NCI-H1048 (cell line): ENCODE measurements at places on chromosomes 5 and 9.

- DNase-seq = no peak
Measured at GRCh38 chr5:64838376-64838775, 69.6 kb downstream of the CWC27 start.

GRCh38 chr9:99400184-99400731, 178.2 kb downstream of the SEC61B start:
- DNase-seq = no peak

DNA sequence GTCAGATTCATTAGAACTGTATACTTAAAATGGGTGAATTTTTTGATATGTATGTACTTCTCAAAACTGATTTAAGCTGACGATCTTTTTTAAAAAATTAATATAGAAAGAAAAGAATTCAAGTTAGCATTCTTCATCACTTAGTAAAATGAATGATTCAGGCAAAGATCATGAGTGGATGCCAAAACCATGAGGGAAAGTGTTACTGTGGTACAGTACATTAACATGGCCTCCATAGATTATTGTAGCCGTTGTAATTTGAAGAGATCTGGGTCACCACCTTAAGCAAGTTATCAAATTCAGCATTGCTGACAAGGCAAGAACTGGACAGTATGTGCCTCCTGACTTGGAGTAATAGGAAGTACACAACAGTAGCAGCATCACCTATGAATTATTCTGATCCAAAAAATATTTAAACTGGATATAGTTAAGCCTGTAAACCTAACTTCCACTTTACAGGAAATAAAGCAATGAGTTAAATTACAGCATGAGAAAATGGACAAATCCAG, 29.7 kb downstream of the C9orf85 start:
- no peak for DNase-seq

DNA sequence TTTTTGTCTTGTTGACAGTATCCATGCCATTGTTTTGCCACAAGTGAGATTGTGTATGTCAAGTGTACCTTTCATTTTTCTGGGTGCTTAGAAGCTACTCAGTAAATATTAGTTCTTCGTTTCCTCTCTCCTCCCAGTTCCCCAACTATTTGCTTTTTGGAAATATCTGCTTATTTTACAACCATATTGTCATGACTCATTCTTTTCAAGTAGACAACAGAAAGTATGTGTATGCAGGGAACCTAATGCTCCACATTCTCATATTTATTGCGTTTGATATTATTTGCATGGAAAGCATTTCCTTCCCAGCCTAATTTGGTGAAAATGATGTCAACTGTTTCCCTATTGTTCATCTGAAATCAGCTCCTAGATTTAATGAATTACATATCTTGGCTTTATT, 483.7 kb upstream of the RIOK2 start:
- DNase-seq = no peak

DNA sequence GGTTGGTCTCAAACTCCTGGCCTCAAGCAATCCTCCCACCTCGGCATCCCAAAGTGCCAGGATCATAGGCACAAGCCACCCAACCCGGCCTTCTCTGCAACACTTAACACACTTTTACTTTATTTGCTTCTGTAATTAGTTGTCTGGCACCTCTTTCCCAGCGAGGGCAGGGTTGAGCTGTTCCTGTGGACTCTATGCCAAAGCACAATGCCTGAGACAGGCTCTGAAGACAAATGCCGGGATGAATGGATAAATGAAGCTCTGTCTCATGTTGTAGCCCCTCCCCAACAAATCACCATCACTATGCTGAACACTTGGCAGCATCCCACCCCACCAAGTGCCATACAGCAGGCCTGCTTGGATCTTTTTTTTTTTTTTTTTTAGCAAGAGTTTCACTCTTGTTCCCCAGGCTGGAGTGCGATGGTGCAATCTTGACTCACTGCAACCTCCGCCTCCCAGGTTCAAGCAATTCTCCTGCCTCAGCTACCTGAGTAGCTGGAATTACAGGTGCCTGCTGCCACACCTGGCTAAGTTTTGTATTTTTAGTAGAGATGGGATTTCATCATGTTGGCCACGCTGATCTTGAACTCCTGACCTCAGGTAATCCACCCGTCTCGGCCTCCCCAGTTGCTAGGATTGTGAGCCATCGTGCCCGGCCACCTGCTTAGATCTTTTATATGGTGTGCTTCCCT, 21.3 kb downstream of the GPX3 start:
- no peak for DNase-seq

DNA sequence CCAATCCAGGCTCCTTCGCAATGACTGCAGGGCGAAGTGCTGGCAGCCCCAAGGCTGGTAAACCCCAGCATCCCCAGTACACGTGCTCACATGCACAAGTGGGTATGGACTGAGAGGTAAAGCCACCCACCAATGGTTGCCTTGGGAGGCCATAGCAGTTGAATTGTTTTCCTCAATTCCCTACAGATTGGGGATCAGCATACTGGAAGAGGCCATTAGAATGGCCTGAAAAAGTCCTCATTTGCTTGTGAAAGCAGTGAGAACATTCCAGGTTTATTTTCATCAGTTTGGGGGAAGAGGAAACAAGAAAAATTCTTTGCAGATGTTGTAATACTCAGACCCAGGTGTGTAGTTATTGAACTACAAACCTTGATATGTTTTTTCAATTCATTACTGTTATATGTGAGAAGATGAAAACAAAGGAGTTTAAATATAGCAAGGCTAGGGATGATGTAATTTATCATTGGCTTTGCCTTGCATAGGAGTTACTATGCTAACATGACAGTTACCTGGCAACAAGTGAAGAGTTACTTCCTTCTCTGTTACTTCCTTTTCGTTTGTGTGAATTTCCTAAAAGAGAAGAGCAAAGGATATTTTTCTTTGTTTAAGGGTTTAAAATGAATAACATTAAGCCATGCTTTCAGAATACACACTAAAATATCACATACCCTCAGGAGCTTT, 36.4 kb downstream of the MTMR12 start:
- no peak for DNase-seq

DNA sequence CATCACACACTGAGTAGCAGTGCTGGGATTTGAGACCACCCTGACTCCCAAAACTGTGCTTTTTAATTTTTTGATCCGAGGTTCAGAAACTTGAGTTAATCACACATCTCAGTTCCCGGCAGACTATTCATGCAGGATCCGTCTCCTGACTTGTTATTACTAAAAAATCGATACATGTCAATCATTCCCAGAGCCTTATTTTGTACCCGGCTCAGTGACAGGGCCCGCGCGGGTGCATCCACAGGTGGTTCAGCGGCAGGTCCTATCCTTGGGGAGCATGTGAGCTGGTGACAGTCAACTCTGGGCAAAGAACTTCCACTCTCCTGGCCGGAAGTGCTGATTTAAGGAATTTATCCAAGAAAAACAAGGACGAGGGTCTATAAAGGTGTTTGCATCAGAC, 95.9 kb upstream of the MVB12B start:
- DNase-seq = no peak

- no peak for DNase-seq
Measured at GRCh38 chr9:97705354-97705950, 8.3 kb upstream of the XPA start.

GRCh38 chr5:66164044-66164790, 20.1 kb downstream of the SREK1 start:
- no peak for DNase-seq

- DNase-seq = no peak
Measured at GRCh38 chr5:95891499-95891898, 69.0 kb upstream of the GLRX start.

DNA sequence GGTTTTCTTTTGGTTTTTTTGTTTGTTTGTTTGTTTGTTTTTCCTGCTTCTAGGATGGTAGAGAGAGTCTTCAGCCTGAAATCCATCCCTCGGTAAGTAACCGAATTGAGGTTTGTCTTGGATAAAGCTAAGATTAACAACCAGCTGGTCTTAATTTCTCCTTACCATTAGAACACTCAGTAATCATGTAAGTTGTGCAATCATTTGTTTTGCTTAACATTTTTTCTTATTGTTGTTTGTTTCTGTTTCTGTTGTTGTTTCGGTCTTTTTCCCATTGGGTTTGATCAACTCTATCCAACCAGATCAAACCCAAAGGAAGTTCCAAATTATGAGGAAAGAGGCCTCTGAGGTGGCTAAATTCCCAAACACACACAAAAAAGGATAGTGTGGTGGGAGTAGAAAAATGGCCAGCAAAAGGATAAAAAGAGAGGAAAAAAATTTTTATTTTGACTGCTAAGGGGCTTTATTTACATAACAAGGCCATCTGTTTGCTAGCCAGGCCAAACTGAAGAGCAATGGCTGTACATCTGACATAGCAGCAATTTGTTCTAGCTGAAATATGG, 49.6 kb upstream of the ANKRD31 start:
- DNase-seq = no peak

DNA sequence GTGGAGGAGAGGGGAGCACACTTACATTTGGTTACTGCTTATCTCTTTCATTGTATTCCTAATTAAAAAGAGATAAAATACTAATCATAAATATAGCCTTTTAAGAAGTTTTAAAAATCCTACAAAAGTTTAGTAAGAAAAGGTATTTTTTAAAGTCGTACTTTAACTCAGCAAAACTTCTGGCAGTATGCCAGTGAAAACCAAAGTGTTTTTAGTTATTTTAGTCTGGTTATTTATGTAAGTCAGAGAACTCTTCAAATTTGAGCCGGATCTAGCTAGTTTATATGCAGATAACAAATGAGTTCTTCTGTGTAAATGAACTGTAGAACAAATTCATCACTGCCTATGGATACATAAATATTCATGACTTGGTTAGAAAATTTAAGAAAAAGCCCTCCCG, 36.5 kb upstream of the ANKDD1B start:
- DNase-seq = no peak

- no peak for DNase-seq
Measured at GRCh38 chr5:100464418-100464817, 70.8 kb upstream of the FAM174A start.

DNA sequence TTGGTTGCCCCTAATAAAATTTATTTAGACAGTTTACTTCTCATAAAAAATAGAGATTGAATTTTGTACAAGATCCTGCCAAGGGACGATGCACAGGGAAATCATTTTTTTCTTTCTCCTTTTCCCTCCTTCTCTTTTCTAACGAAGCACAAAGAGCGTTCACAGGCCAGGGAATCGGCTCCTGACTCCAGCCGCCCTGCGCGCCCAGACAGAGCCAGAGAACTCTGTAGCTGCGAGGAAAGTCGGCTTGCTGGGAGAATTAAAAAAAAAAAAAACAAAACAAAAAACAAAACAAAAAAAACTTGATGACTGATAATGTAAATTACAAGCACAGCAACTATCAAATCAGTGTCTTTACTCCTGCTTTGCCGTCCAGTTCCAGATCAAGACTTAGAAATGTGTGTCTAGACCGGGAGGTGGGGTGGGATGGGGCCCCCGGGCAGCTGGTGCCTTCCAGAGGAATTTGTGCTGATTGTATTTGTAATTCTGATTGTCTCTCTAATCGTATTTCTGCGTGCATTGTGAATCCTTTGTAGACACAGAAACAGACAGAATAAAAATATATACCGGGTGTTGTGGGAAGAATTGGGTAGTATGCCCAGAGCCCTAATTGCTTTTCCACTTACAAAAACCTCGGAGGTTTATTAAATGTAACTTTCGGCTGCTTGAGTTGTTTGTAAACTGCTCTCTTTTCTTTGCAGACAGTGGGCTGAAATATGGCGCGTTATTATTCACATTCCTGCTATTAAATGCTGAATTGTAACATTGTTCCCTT, 3.6 kb upstream of the OTP start:
- no peak for DNase-seq

DNA sequence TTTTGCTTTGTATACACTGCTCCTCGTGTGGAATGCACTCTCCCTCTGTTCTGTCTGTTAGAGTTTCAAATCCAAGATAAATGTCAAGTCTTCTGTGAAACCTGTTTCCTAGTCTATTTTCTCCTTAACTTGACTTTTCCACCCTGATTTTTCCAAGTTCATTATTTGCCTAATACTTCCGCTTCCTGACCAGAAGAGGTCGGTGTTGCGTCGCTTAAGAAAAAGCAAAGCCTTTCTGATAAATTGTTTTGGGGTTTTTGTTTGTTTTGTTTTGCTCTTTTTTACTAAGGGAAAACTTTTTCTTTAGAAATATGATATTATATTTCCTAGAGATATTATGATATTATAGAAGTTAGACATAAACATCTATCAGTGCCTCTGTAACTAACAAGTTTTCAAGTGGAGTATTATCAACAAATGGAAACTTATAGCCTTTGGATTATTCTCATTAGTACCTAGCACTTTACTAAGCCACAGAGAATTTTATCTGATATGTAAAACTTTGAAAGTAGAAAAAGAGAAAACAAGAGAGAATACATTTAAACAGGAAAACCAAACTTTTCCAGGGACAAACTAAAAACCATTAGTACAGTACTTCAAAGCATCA, 55.8 kb downstream of the PHAX start:
- DNase-seq = no peak

DNA sequence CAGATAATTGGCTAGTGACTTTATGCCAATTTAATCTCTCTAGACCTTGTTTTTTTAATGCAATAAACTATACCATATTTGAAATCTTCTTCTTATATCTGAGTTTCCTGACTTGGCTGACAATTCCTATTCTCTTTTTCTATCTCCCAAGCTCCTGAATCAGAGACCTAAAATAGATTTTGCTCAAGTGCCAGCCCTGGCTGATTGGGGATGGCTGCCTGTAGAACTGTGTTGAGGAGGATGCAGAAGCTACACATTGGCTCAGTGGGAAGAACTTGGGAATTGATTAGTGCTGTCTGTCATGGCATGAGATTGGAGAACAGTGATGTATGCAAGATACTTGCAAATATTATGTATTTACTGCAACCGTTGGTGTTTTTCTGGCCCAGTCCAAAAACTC, 132.8 kb downstream of the INSYN2B start:
- no peak for DNase-seq
